GM19239 (cell line): ENCODE measurements at places on chromosomes 16 and 17.

- DNase-seq: no peak
These were observed 222.9 kb upstream of the ASIC2 start for GRCh38 chr17:33515974-33516373.

DNA sequence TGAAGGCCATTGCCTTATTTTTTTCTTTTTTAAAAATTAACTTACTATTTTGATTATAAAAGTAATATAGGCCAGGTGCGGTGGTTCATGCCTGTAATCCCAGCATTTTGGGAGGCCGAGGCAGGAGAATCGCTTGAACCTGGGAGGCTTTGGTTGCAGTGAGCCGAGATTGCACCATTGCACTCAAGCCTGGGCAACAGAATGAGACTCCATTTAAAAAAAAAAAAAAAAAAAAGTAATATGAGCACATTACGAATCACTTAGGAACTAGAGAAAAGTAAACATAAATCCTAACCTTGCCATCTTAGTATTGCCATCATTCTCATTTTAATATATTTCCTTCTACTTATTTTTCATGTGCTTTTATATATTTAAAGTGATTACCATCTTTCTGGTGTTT, 12.9 kb upstream of the TACO1 start:
- no peak for DNase-seq

DNA sequence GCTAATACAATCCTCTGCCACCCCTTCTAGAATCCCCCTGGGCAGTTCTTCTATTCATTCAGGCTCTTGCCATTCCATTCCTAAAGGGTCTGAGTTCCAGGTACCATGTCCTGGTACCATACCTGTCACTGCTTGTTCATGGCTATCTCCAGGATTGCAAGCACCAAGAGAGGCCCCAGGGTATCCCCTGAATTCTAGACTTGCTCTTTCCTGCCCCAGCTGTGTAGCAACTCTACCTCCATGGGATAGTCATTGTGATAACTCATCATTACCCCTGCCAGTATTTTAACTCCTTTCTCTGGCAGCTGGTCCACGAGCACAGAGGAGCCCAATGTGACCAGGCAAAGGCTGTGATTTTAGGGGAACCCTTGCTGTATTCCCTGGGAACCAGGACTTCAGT, 143.7 kb upstream of the CDH5 start:
- no peak for DNase-seq

GRCh38 chr16:64361753-64362152, 760.1 kb downstream of the CDH11 start:
- DNase-seq: no peak

DNA sequence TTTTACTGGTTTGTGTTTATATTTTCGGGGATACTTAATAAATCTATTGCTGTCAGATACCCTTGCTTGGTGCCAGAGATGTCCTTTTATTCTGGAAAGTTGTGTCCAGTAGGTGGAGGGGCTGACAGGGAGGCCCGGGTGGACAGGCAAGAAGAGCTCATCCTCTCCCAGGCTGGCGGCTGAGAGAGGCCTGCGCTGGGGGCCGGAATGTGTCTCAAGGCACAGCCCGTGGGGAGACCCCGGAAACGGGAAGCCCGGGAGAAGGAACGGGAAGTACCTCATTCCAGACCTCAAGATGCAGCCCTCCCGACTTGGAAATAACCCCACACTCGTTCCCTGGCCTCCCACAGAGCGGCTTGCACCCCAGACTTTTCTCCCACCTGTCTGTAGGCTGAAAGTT, 12.5 kb upstream of the DEF8 start:
- DNase-seq: no peak

DNA sequence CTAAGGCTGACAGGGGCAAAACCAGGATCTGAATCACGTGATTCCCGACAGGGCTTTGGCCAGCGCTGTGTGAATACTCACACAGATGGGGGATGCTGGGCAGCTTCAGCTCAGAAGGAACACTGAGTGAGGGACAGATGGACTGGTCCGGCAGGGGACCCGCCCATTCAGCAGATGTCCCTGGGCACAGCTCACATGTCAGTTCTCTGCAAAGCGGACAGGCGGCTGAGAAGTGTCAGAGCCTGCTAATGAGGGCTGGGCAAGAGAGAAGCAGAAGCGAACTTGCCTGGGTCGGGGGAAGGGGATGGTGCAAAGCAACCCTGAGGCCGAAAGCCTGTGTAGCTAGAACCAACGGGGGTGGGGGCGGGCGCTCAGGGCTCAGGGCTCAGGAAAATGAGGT, 11.9 kb upstream of the GLIS2 start:
- DNase-seq: no peak

DNA sequence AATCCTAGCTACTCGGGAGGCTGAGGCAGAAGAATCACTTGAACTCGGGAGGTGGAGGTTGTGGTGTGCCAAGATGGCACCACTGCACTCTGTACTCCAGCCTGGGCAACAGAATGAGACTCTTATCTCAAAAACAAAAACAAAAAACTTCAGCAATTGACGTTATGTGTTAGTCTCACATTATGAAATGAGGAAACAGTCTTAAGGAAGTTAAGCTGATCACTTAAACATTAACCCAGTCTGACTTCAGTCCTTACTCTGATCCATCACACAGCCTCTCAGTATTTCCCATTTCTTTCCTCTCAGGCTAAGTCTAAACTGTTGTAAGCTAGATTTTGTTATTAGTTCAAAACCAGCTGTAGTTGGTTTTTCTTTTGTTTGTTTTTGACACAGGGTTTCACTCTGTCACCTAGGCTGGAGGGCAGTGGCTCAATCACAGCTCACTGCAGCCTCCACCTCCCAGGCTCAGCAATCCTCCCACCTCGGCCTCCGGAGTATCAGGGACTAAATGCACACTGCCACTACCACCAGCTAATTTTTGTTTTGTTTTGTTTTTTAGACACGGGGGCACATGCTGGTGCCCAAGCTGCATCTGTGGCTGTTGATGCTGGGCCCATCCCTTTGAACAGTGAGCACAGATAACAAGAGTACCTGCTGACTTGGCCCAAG, 6.3 kb downstream of the JPT1 start:
- DNase-seq: no peak

DNA sequence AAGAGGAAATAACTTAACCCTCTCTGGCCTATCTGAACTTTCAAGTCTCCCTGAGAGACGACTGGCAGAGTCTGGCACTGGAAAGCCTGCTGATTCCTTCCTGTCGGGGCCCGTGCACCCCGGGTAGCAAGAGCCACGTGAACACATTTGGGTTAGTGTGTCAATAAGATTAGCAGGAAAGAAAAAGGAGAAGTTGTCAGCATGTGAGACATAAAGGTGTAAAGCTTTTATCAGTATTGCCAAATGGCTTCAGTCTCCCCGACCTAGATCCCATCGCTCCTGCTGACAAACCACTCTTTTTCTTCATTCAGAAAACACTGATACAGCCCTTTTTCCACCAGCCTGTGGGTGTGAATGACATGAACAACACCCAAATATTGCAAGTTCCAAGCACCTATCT, 74.4 kb downstream of the CCT6B start:
- no peak for DNase-seq
